ENCODE measurements at places on chromosomes 3 and 15.

- DNase-seq = no peak
Observed at GRCh38 chr3:130773366-130773765, 26.7 kb upstream of the PIK3R4 start.

DNA sequence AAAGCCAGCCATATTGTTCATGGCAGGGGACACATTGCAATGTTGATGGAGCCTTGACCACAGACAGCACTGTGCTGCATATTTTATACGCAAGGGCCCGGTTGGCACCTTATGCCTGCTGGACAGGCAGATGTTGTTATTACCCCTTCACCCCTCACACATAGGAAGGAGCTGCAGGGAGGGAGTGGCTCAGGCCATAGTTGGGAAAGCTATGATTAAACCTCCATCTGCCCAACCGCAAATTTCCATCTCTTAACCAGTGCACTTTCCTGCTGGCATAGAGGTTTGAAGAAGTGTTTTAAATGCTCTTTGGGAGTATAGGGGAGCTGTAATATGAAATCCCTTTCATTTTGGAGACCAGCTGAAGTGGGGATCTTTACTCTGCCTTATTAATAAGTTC is 224.7 kb downstream of the CACNA2D3 start:
- no peak for DNase-seq

DNA sequence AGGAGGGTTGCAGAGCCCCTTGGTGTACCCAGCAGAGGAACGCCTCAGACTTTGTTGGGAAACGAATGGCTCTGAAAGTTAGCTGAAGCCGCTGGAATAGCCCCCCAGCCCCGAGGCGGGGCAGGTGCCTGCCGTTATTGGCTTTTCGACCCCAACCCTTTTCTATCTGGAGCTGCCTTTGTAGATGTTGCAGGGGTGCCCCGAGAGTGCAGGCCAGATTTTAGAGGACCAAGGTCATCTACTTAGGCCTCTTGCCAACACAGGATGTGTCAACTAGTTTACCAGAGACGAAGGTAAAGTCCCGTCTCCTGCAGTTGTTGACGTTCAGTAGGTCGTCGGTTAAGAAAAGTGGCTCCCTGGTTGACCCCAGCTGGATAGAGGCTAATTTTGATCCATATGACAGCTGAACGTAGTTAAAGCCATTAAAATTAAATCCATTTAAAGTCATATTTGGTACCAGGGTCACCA is 579 bp upstream of the UBE3A start:
- no peak for DNase-seq

GRCh38 chr3:71708476-71709105 is 16.6 kb downstream of the EIF4E3 start:
- DNase-seq = no peak

DNA sequence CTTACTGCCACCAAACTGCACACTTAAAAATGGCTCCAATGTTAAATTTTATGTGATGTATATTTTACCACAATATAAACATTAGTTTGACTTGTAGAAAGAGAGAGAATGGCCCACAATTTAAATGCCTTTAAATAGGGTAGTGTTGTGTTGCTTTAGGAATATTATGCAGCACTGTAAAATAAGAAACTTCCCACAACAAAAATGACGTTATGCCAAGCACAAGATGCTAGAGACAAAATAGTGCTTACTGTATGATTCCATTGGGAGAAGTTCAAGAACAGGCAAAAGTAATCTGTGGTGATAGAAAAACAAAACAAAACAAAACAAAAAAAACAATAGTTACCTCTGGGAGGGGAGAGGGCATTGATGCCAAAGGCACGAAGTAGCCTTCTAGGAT is 91.3 kb downstream of the MEGF11 start:
- DNase-seq = no peak

- no peak for DNase-seq
Observed at GRCh38 chr3:179671747-179672242, 19.0 kb downstream of the USP13 start.

DNA sequence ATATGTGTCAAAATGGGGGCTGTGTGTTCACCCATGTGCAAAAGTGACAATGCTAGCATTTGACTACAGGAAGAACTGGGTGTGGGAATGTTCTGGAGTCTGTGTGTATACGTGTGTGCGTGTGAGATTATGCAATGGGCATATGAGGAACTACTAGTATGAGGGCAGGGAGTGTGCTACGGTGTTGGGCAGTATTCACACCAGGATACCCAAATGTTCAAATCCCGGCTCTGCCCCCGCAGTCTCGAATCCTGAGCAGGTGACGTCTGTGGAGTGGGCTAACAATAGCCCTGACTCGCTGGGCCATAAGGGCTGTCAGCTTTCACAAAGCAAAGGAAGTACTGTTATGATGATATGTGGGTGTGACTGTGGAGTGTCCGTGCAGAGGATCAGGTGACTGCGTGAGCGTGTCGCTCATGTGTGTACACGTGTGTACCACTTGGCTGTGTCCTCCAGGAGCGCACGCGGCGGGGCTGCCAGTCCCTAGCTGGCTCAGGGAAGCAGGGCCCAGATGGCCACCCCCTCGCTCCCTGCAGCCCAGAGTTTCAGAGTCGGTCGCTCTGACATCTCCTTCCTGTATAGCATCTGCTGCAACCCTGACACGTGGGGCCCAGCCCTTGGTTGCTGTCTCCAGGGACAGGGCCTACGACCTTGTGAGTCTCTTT is 27.2 kb downstream of the IQSEC1 start:
- no peak for DNase-seq

DNA sequence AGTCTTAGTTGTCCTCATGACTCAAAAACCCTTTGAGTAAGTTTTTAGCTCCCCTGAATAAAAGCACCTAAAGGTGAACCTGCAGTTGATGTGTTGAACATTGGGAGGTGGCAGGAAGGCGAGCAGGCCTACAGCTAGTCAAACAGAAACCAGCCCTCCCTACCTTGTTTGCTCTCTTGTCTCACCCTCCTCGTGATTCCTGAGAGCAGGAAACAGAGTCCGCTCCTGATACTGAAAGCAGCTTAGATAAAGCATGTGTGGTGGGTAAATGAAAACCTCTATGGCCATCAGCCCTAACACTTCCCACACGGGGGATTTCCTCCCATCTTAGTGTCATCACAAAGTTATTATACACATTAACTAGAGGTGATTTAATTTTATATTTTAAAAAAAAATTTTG is 21.8 kb upstream of the CLDN18 start:
- DNase-seq = no peak

DNA sequence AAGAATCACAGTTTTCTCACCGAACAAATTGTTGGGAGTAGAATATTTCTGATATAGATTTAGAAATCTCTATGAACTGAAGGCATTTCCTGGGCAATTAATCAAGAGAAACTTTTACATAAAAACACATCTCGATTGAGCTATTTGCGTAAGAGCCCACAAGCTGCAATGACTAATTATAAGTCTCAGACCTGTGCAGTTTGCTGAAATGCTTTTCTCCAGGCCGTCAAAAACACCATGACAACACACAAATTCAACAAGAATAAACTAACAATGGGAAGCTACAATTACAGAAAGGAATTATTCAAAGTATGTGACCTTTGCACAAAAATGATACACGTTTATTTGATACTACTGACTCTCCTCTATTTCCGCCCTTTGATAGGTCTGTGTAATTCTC is 481.2 kb upstream of the WNT5A start:
- no peak for DNase-seq

DNA sequence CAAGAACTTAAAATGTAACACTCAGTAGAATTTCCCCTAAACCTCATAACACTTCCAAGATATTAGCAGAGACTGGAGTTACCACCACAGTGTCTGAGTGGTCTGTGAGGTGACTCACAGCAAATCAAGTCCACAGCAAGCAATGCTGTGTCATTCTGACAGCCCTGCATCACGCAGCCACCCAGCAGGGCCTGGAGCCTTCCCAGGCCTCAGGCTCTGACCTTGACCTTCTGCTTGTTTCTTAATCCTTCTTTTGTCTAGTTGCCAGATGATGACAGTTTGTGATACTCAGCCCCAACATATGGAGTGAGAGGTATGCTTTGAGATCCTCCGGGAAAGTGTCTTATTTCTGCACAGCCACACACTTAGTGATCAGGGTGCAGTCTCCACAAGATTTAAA is 82.5 kb downstream of the TOP2B start:
- no peak for DNase-seq

GRCh38 chr15:93825682-93826081 is 405.7 kb upstream of the MCTP2 start:
- DNase-seq = no peak

GRCh38 chr15:75431682-75432081 is 19.8 kb downstream of the SIN3A start:
- DNase-seq = no peak

DNA sequence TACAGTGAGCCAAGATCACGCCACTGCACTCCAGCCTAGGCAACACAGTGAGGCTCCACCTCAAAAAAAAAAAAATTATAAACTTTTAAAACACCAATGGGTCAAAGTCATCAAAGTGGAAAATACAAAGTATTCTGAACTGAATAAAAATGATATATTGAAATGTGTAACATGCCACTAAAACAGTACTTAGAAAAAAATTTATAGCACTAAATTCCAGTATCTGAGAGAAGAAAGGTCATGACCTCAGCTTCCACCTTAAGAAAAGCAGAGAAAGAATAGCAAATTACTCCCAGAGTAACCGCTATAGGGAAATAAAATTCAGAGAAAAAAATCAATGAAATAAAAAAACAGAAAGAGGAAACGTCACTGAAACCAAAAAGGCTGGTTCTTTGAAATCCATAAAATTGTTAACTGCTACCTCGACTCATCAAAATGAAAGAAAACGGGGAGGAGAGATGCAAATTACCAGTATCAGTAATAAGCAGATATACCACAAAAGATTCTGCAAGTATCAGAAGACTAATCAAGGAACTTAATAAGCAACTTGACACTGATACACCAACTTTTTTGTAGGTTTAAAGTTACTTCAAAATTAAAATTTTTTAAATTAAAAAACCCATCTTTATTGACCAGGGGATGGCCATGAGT is 20.8 kb downstream of the ATP13A3 start:
- DNase-seq = no peak

DNA sequence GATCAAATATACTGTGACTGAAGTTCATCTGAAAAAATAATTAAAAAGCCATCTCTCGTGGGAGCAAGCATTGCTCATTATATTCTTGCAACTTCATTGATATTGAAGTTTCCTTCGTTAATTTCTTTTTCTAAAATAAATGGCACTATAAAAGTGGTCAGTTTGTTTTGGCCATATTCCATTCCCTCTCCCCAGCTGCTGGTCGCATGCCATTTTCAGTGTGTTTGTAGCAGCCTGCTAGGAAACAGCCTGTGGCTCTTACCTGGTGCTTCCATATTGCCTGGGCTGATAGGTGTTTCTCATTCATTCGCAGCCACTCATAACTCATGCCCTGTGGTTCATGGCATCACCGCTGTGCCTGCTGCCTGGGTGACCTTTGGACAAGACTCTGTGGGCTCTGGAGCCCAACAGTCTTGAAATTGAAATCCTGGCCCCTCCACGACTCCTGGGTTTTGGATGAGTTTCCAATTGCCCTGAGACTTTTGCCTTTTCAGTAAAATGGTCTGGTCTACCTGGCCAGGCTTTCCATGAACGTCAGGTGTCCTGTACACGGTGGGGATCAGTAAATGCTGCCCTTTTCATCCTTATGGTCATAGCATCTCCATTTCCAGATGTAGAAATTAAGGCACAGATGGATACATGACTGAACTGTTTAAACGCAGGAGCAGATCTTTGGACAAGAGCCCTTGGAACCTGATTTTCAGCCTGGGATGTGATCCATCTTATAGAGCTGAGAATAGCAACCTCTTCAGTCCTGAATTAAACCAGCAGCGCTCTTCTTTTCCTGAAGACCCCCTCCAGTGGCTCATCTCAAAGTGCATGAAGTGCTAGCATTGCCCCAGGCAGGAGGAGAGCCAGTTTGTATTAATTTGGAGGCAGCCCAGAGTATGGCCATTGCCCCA is 69.4 kb downstream of the SLCO3A1 start:
- no peak for DNase-seq

- peak; percentile 65 for DNase-seq
Observed at GRCh38 chr3:10992943-10993728, 588 bp downstream of the SLC6A1 start.

- peak; percentile 94 for DNase-seq
Observed at GRCh38 chr3:45224824-45225464, 1.1 kb downstream of the TMEM158 start.

Data from H7 (cell line).